ENCODE measurements at places on chromosomes 5 and 9. TPM values are rescaled to one million over a fixed set of nuclear protein-coding genes. Genes with fewer than 3 reads are reported as not detected.

The PITX1 gene
- not detected for total RNA-seq

The IL4 gene
- total RNA-seq: not detected

The MBLAC2 gene
- total RNA-seq: 5.6 TPM

The SNX2 gene
- 105 TPM for total RNA-seq

The CXCL14 gene
- total RNA-seq: 0.09 TPM

The RIMOC1 gene
- 14.6 TPM for total RNA-seq

The CTNND2 gene
- not detected for total RNA-seq

The CCDC152 gene
- 0.51 TPM for total RNA-seq

Measured in dermis blood vessel endothelial cell (primary cell).